ENCODE measurements at places on chromosomes 1 and 21.
A peak's percentile ranks its signal among the peaks of the same experiment; 100 is the strongest.

DNA sequence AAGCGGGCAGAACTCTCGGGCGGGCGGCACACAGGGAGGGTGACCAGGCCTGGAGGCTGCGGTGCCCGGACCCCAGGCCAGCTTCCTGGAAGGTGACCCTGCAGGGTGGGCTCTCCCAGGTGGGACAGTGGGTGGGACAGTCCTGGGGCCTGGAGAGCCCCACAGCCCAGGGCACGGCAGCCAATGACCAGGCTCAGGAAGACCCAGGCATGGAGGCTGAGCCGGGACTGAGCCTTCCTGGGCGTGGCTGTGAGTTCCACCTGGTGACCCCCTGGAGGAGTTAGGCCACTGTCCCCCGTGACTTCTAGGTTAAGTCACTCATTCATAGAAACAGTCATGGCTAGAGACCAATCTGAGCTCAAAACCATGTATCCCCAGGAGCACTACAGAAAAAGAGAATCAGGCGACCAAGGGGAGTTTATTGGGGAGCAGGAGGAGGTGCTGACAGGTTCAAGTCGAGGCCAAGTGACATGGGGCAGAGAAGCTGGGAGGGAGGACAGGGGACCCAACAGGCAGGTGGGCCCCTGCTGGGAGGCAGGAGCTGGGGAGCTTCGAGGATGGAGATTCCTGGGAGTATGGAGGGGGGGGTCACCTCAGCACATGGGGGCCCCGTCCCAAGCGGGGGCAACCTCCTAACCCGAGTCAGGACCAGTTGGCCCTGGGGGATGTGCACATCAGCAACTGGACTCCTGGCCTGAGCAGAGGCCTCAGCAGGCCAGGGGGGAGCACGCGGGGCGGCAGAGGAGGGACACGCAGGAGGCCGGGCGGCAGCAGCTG is 1.2 kb downstream of the KRTAP10-5 start:
- DNase-seq, result no peak

DNA sequence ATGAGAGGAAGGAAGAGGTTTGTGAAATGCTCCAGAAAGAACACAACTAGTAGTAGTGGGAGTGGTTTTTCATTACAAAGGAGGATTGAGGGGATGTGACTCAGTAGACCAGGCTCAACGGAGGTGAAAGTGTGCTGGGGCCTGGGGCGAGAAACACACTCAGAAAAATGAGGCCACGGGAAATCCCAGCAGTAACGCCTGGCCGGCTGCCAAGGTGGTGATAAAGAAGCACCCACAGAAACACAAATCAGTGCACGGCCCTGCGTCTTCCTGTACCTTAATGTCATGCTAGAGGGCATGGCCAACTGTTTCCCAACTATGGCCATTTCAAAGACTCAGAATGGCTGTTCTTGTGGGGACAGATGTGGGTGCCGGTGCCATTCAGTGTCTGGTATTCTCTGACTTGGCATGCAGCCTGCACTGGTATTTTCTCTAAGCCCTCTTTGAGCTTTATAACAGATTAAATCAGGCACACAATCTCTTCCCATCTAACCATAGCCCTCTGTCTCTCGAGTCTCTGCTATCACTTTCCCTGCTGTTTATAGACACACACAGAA is 38.2 kb downstream of the URB2 start:
- DNase-seq, result peak; percentile 38

DNA sequence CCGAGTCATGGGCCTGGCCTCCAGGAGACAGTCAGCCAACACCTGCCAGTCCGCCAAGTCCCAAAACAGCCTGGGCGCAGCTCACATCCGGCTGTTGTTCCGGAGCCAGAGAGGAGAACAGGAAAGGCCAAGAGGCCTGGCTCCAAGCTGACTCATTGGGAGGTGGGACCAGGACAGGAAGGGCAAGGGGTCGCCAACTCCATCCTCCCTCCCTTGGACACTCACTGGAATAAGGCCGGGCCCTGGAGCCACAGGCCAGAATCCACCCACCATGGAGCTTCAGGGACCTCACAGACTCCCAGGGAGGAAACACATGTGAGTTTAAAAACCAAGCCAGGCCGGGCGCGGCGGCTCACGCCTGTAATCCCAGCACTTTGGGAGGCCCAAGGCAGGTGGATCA is 25.1 kb upstream of the CLIC4 start:
- DNase-seq, result peak; percentile 75

- no peak for DNase-seq
Observed at GRCh38 chr1:67214420-67215174, 48.3 kb downstream of the IL23R start.

DNA sequence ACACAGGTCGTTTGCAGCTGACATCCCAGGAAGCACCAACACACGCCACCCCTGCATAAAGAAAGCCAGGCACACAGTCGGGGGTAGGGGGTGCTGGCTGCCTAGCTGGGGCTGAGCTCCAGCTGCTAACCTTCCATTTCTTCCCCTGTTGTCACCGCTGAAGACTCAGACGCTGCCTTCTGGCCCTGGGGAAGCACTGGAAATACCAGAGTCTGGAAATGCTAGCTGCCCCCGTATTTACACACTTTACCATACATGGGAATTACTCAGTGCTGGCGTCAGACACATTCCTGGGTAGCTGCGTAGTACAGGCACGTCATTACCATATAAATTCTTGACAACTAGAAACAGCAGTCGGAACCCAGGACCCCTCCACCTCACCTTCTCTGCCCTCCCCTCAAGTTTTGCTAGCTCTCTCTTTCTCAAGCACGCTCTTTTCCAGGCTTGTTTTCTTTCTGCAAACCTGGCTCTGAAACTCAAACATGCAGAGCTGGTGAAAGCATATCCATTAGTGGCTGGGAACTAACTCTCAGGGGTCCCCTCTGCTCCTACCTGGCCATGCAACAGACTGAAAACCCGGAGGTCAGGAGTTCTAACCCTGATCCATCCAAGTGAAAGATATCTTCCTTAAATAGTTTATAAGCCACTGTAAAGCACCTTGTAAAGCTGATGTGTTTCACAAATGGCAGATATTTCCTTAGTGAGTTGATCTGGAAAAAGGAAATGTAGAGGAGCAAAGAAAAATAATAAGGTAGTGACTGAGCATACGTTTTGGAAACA is 3.3 kb downstream of the CSRP1 start:
- no peak for DNase-seq

DNA sequence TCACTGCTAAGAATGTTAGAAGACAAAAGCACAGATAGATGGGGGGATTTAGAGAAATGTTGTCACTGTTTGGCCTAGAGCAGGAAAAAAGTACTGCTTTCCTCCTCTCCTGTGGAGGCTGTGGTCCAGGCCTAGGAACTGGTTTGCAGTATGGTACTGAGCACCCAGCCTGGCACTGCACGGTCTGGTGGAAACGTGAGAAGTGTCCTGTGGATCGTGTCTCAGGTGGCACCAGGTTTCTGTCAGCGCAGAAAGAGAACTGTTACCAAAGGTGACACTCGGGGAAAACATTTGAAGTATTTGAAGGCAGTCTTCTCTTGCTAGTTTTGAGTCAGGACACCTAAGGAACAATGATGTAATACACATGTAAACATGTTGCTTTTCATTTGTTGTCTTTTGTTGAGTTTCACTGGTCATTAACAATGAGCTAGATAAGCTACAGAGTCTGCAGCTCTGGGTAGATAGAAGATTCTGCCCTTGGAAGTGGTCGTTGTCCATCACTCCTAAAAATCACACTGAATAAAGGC is 63.0 kb downstream of the B3GALNT2 start:
- no peak for DNase-seq

DNA sequence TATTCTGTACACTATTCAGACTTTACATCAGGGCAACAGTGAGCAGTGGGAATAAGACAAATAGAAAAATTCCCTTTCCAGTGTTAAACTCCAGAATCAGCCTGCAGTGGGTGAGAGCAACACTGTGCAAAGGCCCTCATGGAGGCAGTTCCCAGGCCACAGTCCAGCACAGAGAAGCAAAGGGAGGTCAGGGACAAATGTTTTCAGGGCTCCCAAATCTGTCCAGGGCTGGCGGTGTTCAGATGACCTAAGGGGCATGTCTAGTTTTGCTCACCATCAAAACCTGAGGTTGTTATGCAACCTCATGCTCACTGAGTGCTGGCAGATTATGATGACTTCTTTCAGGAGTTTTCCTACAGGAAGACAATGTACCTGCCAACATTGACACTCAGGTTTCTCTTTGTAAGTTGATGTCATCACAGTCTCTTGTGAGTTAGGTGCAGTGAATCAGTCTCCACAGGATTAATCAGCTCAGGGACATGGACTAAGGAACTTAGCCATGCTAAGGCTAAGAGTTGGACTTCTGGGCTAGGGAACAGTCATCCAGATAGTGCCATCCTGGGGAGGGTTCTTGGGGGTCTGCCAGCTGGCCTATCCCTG is 3.6 kb upstream of the LCE5A start:
- DNase-seq, result peak; percentile 52

GRCh38 chr21:43321111-43321510 is 105.8 kb downstream of the SIK1 start:
- no peak for DNase-seq

DNA sequence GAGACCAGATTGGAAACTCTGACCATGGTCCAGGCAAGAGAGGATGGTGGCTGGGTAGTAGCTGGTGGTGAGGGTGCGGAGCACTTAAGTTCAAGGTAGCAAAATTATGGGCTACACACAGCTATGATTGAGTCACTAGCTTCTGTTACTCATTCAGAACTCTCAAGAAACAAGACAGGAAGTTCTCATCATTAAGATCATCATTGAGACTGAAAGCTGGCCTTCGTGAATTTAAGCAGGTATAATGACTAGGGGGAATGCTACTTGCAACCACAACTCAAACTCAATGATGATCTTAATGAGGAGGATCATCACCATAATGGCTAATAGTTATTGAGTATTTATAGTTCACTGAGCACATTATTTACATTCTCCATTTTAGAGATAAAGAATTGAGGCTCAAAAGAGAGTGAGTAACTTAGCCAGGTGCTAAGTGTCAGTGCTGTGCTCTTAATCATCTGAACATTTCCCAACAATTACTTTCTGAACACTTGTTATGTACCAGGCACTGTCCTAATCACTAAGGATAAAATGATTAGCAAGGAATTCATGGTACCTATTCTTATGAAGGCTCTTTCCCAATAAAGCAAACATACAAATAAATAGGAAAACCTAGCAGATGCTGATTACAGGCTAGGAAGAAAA is 286.3 kb upstream of the C1orf105 start:
- DNase-seq, result no peak

- DNase-seq, result no peak
Observed at GRCh38 chr1:179305450-179305849, 11.9 kb downstream of the SOAT1 start.

- DNase-seq, result no peak
Observed at GRCh38 chr1:179302070-179302469, 8.5 kb downstream of the SOAT1 start.

DNA sequence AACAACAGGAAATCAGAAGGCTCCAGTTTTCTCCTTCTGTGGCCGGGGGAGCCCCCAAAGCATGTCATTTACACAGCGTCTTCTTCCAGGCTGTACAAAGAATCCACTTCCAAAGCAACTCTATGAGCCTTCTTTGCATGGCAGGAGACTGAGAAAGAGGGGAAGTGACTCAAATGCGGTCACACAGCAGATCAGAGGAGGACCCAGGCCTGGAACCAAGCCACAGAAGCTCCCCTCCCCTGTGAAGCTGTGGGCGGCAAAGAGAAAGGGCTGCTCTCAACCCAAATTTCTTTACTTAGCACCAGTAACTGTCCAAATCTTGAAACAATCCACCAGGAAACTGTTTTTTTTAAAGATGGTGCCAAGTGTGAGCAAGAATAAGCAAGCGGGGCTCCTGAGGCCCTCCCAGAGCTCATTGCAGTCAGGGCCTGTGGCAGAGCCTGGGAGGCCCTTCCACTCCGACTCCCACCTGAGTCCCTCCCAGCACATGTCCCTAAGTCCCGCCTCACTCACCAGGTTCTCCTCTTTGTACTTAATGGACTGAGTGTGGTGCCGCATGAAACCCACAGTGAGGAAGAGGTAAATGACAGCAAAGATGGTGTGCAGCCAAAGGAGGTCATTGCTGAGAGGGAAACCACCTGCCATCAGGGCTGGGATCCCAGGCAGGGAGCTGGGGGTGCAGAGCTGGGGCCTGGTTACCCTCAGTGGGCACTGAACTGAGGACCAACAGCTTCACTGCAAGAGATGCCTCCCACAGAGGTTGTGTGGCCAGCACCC is 15.9 kb downstream of the TMEM63A start:
- DNase-seq, result peak; percentile 26

DNA sequence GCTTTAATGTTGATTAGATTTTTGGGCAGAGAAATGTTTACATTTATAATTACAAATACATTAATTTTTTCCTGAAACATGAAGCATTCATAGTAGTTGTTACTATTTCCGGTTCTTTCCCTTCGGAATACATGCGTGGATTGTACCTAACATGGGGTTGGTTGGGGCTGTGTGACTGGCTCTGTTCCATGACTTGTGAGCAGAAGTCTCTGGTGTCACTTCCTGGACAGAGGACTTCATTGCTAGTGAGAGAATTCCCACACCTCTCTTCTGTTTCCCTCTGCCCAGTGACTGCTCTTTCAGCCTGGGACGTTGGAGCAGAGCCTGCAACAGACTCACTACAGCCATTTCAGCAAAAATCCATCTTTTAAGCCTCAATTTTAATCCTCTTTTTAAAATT is 231.4 kb downstream of the GRIK1 start:
- no peak for DNase-seq

GRCh38 chr1:198377702-198378101 is 162.8 kb downstream of the ATP6V1G3 start:
- no peak for DNase-seq

GRCh38 chr1:220717800-220718640 is 27.9 kb downstream of the C1orf115 start:
- no peak for DNase-seq

GRCh38 chr1:206135248-206135647 is 18.1 kb upstream of the AVPR1B start:
- no peak for DNase-seq
